ENCODE measurements at places on chromosomes 12 and 14.
A peak's percentile ranks its signal among the peaks of the same experiment; 100 is the strongest.

DNA sequence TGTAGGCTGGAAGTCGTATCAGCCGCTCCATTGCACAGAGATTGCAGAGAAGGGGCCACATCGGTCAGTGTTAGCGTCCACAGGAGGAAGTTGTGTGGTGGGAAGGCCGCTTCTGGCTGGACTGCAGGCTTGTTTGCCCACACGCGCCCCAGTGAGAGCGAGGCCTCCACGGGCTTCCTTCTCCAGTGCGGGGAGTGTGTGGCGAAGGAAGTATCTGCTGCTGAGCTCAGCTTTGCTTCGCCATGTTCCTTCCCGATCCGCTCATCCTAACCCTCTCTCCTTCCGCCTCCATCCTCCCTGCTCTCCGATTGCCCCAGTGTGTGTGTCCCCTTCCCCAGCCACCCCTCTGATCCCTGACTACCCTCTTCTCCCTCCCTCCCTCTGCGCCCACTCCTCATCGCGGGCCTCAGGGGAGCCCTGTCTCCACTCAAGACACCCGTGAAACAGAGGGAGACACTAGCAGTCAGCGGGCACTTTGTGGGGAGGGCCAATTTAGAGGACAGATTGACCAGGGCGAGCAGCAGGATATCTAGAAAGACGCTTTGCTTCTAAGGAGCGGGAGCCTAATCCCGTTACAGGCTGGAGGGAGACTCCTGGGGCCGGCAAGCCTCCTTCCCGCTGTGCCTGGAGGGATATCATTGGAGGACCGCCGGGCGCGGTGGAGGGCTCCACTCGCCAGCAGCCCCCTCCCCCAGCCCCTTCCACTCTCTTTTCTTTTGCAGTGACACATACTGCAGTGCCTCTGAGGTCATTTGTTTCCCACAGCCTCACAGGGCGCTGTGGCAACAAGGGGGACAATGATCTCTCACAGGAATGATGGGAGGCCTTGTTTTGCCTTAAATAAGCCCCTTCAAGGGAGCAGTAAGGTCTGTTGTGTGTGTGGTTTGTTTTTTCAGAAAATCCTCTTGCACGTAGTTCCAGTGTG is 428.8 kb downstream of the ZFP36L1 start:
- peak overlapping the region; percentile 35 for H3K27ac ChIP-seq
- no peaks in the 10 kb centered on the region for H3K27me3 ChIP-seq
- H3K4me1 ChIP-seq = peaks cover 5% of the 10 kb centered on the region
- H3K4me3 ChIP-seq = no peak overlapping the region

DNA sequence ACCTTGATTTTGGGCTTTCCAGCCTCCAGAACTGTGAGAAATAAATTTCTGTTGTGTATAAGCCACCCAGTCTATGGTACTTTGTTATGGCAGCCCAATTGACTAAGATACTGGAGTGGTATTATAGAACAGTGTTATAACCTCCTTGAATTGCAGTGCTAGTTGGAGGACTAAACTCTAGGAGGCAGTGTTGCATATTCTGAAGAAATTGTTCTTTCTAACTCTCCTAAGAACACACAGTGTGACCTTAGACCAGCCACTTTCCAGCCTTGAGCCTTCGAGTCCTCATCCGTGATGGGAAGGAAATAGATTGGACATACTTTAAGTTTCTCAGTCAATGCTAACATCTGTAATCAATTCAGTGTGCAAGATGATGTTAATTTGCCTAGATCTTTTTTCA is 22.4 kb upstream of the LRRC10 start:
- no peaks in the 10 kb centered on the region for H3K4me1 ChIP-seq
- H3K27ac ChIP-seq = no peak overlapping the region
- H3K4me3 ChIP-seq = no peak overlapping the region
- DNase-seq = no peak

DNA sequence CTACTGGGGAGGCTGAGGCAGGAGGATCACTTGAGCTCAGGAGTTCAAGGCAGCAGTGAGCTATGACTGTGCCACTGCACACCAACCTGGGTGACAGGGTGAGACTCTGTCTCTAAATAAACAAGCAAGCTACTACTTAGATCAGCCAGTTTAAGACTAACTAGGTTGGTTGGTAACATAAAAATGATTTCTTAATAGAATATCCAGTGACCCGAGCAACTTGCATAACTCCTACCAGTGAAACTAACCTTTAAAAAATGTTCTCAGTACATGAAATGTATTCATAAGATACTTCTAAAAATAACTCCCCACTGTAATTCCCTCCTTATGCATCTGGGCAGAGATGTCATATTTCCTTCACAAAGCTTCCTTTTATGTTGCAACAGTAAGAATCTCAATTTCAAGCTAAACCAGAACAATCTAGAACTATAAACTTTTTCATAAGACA is 15.9 kb downstream of the TAOK3 start:
- DNase-seq = no peak
- peaks cover 52% of the 10 kb centered on the region for H3K4me1 ChIP-seq

- H3K36me3 ChIP-seq = peaks cover 12% of the 10 kb centered on the region
- no peak overlapping the region for H3K27ac ChIP-seq
- DNase-seq = no peak
- H3K4me3 ChIP-seq = no peak overlapping the region
- H3K27me3 ChIP-seq = no peaks in the 10 kb centered on the region
- peaks cover 15% of the 10 kb centered on the region for H3K4me1 ChIP-seq
Observed at GRCh38 chr12:9124383-9125031, 8.8 kb upstream of the A2M start.

DNA sequence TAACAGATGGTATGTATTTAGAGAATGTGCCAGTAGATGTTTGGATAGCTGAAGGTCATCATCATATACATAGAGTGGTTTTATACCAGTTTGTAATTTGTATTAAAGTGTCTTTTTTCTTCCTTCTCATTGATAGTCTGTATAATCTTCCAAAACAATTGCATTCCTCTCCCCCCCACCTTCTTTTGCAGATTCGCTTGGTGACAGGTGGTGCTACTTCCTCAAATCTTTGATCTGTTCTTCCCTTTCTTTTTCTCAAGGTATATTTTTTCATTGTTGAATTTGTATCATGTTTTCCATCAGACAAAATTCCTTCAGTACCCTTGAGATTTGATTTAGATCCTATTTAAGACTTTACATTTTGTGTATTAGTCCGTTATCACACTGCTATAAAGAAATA is 15.0 kb downstream of the TBC1D15 start:
- peaks cover 56% of the 10 kb centered on the region for H3K4me1 ChIP-seq
- H3K4me3 ChIP-seq = no peak overlapping the region
- DNase-seq = no peak
- peaks cover 13% of the 10 kb centered on the region for H3K36me3 ChIP-seq
- H3K27me3 ChIP-seq = no peaks in the 10 kb centered on the region

GRCh38 chr12:52551216-52551865 is 1.6 kb downstream of the KRT71 start:
- H3K27me3 ChIP-seq = no peaks in the 10 kb centered on the region
- H3K27ac ChIP-seq = no peak overlapping the region
- peaks cover 45% of the 10 kb centered on the region for H3K4me1 ChIP-seq
- peaks cover 3% of the 10 kb centered on the region for H3K36me3 ChIP-seq

GRCh38 chr14:86989285-86989684 is 1003.7 kb downstream of the GALC start:
- no peaks in the 10 kb centered on the region for H3K27me3 ChIP-seq
- no peak overlapping the region for H3K27ac ChIP-seq
- no peaks in the 10 kb centered on the region for H3K36me3 ChIP-seq
- no peak overlapping the region for H3K4me3 ChIP-seq
- no peaks in the 10 kb centered on the region for H3K4me1 ChIP-seq

- DNase-seq = peak; percentile 98
- H3K4me1 ChIP-seq = peaks cover 63% of the 10 kb centered on the region
- peak overlapping the region; percentile 86 for H3K4me3 ChIP-seq
- H3K27me3 ChIP-seq = no peaks in the 10 kb centered on the region
Observed at GRCh38 chr12:121793838-121794533, 498 bp upstream of the RHOF start.

DNA sequence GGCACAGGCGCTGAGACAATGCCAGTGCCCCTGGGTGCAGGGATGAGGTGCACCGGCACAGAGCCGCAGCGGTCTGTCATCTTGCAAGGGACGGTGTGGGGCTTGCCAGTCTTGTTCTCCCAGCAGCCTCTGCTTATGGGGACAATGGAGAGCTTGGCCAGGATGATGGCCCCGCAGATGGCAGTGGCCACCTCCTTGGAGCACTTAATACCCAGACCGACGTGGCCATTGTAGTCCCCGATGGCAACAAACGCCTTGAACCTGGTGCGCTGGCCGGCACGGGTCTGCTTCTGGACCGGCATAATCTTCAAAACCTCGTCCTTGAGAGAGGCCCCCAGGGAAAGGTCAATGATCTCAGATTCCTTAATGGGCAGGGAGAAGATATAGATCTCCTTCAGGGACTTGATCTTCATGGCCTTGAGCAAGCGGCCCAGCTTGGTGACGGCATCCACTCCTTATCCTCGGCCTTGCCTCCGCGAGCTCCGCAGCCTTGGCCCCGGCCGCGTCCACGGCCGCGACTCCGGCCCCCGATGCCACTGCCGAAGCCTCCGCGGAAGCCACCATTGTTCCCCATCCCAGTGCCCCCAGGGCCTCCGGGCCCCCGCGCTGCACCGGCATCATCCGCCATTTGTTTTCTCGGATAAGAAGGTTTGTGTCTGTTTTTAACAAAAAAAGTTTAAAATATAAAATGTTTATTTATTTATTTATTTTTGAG is 29.9 kb downstream of the VRTN start:
- peaks cover 21% of the 10 kb centered on the region for H3K27me3 ChIP-seq
- no peaks in the 10 kb centered on the region for H3K4me1 ChIP-seq
- no peak for DNase-seq
- H3K27ac ChIP-seq = no peak overlapping the region
- no peaks in the 10 kb centered on the region for H3K36me3 ChIP-seq

DNA sequence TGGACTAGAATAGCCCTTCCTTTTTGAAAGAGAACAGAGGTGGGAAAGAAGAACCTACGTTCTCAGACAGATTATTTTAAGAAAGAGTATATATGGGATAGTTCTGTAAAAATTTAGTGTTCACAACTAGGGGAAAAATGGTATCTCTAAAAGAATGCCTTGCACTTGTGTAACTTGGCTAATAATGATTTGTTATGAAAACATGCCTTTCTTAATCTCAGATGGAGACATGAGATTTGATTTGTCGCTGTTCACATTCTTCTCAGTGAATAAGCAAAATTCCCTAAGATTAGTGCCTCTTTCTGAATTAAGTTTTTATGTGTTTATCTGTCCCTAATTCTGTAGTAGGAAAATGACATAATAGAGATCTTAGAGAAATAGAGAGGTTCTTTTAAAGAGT is 100.8 kb downstream of the USP15 start:
- H3K4me3 ChIP-seq = no peak overlapping the region
- peaks cover 24% of the 10 kb centered on the region for H3K36me3 ChIP-seq
- no peaks in the 10 kb centered on the region for H3K27me3 ChIP-seq
- H3K4me1 ChIP-seq = peaks cover 25% of the 10 kb centered on the region
- no peak overlapping the region for H3K27ac ChIP-seq
